NCI-H2081 (cell line): ENCODE measurements at places on chromosomes 1 and 21.
A peak's percentile ranks its signal among the peaks of the same experiment; 100 is the strongest.

GRCh38 chr1:177620636-177621190, 349.1 kb downstream of the SEC16B start:
- DNase-seq, result no peak

GRCh38 chr21:17742940-17743592, 76.1 kb downstream of the C21orf91 start:
- DNase-seq, result no peak

DNA sequence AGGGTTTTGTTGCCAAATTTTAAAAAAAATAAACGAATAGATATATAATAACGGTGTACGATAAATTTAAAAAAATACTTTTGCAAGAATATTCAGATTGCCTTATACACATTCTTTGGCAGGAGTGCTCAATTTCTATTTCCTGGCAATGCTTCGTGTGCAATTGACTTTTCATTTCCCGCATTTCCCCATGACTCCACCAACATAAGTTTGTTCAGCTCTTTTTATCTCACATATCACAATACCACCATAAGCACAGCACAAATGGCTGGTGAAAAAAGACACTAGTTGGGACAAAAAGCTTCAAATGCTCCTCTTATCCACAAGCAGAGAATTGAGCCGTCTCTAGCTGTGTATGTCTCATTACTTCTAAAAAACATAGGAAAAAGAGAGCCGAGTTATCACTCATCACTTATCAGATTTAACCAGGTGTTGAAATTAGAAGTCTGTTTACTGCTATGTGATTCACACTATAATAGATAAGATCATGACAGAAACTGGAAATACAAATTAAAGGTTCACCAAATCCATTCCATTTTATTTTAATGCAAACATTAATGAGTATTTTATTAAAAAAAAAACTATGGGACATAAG, 28.9 kb upstream of the RGS1 start:
- DNase-seq, result no peak

- DNase-seq, result no peak
These were observed 48.4 kb upstream of the DNAJC6 start for GRCh38 chr1:65260851-65261473.

- DNase-seq, result no peak
These were observed 147.8 kb downstream of the TOMM20 start for GRCh38 chr1:234980645-234981396.

DNA sequence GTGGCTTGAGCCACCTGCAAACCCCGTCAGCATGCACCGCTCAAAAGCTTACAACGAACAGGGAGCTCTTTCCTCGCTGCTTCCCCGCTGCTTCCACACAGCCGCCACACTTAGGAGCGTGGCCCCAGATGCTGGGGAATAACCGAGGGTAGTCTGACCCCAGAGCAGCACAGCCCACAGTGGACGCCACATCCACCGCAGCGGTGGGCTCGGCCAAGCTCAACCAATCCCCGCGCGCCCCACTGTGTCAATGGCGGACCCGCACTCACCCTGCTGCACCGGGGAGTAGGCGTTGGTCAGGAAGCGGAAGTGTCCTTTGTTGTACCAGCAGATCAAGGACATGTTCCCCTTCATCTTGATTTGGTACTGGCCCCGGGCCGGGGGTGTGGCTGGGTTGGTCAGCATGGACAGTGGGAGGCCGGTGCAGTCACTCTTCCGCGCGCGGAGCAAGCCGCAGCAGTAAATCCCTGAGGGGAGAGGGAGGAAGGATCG, 93.5 kb downstream of the PGBD5 start:
- no peak for DNase-seq

- peak; percentile 82 for DNase-seq
These were observed 14.1 kb downstream of the TMEM53 start for GRCh38 chr1:44660176-44660575.

- DNase-seq, result no peak
These were observed 1.5 kb upstream of the ST6GALNAC5 start for GRCh38 chr1:76865696-76866286.

GRCh38 chr1:241423541-241424479, 66.8 kb upstream of the RGS7 start:
- DNase-seq, result peak; percentile 72

GRCh38 chr1:214316593-214316992, 35.6 kb downstream of the SMYD2 start:
- no peak for DNase-seq

GRCh38 chr1:22850681-22851080, 122.0 kb downstream of the LACTBL1 start:
- no peak for DNase-seq

- DNase-seq, result no peak
These were observed 97.5 kb downstream of the CASZ1 start for GRCh38 chr1:10698726-10699469.

GRCh38 chr1:228234921-228235320, 27.1 kb downstream of the OBSCN start:
- DNase-seq, result no peak
